Spinal cord (tissue), 10 donors: ENCODE measurements at places on chromosomes 2 and 18.

DNA sequence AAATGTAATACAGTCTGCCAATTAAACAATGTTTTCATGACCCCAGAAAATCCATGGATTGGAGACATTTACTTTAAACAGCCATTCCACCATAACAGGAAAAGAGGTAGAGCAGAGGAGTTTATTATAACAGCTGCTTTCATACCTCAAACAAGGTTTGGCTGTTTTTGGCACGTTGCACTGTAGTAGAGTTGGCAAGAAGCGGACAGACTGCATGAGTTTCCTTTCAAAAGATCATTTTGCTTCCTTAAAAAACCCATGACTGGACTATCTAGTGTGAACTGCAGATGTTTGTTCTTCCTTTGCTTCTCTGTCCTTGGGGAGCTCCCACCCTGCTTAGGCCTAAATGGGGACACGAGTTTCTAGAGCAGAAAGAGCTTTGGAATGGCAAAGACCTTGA, 108.5 kb upstream of the THOC1 start:
- DNase-seq: no peak

GRCh38 chr2:149645391-149645790, 57.8 kb upstream of the MMADHC start:
- no peak for DNase-seq

DNA sequence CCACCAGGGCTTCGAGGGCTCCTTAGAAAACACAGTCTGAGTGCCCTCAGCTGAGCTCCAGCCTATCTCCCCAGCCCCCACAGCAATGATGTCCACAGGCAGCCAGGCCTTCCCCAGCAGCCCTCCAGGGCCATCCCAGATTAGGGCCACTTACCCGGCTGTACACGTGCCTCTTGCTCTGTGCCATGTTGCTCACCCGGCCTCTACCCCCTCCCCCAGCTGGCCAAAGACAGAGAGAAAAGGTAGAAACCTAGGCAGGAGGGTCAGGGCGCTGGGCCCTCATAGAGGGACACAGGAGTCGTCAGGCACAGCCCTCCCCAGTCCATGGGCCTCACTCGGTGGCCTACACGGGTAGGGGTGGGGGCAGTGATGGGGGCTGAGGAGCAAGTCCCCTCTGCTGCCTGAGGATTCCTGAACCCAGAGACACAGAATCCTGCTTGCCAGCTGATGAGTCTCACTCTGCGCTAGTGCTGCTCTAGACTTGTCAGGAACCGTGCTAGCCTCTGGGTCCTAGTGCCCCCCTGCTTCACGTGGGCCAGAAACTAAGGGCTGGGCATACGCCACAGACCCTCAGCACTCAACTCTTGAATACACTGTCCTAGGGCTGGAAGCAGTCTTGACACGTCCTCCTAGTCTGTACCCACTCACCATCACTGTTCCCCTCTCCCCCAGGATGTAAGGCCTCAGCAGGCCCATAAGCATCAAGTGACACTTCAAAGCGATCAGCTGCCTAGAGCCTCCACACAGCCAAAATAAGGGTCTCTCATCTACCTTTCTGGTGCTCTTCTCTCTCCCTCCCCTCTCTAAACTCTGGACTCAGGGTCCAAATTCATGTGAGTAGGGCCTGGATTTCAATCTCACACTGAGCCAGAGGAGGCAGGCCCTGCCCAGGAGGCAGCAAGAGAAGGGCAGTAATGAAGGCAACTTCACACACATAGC, at the start of gene DCTN1:
Gene DCTN1 (minus strand): TSS at position 461 of the 939 bp plus-strand sequence. CDS start 274 bp downstream, at position 187.
- DNase-seq: peak; percentile 88

GRCh38 chr2:102796337-102796736, 34.5 kb downstream of the TMEM182 start:
- peak; percentile 31 for DNase-seq

- no peak for DNase-seq
Observed at GRCh38 chr2:76679025-76679396, 843.2 kb downstream of the LRRTM4 start.

GRCh38 chr2:116585669-116586327, 1228.7 kb upstream of the DDX18 start:
- peak; percentile 24 for DNase-seq

DNA sequence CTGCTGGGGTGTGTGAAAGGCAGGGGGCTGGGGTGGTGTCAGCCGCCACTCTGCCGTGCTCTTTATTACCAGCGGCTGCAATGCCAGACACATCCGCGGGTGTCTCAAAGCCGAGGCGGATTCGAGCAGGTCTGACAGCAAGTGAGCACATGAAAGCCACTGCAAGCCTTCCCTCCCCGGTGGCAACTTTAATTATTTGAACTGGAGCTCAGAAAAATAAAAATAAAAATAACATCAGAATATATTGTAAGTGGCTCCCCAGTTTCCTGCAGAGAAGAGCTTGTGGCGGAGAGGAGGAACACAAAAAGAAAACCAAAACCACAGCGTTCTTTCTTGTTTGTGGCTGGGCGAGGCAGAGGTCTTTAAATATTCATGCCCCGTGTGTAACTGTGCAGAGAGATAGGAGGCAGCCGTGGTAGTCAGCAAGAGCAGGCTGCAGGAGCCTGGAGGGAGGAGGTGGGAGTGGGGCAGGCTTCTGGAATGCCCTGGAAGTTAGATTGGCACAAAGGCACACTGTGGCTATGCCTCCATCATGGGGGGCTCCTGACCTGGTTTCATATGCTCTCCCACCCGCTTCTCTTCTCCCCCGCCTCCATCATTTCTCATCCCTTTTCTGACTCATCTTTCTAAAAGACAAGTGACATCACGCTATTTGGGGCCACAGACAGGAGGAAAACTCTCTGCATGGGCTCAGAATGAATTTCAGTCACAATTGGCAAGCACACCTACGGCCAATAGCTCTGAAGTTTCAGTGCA, 199.8 kb downstream of the CLIP4 start:
- peak; percentile 83 for DNase-seq

GRCh38 chr2:12417786-12418185, 298.9 kb upstream of the TRIB2 start:
- DNase-seq: no peak

GRCh38 chr2:237125967-237126366, 40.3 kb downstream of the COPS8 start:
- no peak for DNase-seq

DNA sequence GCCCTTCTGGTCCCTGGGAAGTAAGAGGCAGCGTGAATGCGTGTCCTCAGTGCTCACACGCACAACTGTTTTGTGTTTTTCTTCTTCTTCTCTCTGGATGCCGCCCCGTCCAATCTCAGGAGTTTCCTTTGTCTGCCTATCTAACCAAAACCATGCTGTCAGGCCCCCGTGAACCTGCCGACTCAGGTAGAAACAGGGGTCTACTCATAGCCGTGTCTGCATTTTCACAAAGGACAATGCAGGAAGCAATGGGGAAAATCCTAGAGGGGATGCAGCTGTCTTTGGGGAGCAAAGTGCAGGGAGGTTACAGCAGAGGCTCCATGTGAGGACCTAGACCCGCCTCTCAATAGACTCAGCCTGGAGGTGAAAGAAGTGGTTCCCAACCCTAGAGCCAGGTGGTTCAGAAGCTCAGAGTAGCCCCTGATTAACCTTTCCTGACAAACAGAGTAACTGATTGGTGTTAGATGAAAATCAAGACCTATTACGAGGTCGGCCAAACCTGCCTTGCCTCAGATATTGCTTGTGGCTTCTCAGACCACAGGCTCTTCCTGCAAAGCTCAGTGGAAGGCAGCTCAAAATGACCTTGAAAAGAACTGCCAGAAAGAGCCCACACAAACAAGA, 49.3 kb downstream of the CD226 start:
- DNase-seq: no peak

- no peak for DNase-seq
Observed at GRCh38 chr2:20647738-20648137, 3.2 kb downstream of the HS1BP3 start.

- DNase-seq: no peak
Observed at GRCh38 chr2:208489687-208490086, 83.1 kb downstream of the PTH2R start.

DNA sequence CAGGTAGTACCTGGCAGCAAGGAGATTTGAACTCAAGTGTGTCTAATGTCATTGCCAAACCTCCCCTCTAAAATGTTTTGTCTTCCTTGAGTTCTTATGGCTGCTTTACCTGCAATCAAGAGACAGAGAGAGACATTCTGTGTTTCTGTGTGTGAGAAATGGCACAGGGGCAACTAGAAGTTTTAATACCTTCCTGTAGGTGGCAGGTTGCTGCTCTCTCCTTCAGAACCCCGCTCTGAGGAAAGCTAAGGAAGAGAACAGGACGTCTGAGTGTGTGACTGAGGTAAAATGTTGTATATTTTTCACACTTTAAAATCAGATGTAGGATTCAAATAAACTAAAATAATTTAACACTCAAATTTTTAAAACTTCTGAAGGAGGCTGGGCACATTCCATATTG, 19.2 kb downstream of the DTNA start:
- no peak for DNase-seq

DNA sequence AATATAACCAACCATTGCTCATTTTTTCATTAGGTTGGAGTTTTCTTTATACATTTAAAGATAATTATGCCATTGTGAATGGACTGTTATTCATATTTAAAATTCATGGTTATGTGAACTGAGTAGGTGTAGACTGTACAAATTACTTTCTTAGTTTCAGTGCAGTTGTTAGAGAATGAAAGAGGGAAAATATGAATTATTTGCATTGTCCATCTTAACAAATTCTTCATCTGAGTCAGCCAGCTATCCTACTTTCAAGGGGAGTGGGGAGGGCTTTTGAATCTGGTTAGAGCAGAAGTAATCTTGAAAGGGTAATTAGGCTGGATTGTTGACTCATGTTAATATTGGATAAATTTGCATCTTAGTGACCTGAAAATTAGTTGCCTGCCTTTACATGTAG, 212.0 kb downstream of the MCFD2 start:
- DNase-seq: no peak

- DNase-seq: no peak
Observed at GRCh38 chr2:4354678-4355077, 651.3 kb downstream of the DCDC2C start.

DNA sequence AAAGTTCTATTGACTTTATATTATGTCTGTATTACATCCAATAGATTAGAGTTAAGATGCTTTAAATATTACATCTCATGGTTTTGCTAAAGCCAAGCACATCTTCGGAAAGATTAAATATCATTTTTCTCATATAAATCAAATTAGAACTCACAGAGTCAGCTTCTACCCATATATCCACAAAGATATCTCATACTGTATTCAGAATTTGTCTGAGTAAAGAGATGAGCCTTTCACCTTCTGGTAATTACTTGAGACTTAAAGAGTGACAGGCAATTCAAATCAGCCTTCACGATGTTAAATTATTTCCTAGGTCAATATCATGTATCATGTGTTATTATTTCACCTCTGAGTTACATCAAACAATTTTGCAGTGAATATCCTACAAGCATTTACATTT, 13.0 kb downstream of the CCDC178 start:
- no peak for DNase-seq

- no peak for DNase-seq
Observed at GRCh38 chr2:11820650-11821049, 74.2 kb downstream of the LPIN1 start.

DNA sequence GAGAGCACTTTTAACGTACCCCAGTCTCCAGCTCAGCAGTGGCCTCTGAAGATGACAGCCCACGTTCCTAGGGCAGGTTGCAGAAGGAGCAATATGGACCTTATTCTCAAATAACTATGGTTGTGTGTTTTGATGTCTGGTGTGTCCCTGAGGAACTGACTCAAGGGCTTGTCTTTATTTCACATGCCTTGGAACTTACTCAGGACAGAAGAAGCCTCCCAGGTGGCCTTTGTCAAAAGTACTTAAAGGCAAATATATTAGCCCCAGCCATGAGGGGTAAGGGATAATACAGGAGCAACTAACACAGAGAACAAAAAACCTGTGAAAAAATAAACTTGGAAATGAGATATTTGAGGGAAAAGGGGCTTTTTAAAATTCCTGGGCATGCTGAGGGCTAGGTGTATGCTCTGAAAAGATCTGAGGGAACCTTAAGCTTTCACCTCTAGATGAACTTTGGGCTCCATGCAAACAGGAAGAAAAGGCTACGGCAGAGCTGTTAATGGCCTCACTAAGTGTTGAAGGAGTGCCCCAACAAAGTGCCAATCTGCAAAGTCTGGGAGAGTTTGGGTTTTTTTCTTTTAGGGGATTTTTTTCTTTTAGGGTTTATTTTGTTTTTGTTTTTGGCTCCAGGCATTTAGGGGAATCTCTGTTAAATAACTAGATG, 40.3 kb downstream of the SRBD1 start:
- no peak for DNase-seq

DNA sequence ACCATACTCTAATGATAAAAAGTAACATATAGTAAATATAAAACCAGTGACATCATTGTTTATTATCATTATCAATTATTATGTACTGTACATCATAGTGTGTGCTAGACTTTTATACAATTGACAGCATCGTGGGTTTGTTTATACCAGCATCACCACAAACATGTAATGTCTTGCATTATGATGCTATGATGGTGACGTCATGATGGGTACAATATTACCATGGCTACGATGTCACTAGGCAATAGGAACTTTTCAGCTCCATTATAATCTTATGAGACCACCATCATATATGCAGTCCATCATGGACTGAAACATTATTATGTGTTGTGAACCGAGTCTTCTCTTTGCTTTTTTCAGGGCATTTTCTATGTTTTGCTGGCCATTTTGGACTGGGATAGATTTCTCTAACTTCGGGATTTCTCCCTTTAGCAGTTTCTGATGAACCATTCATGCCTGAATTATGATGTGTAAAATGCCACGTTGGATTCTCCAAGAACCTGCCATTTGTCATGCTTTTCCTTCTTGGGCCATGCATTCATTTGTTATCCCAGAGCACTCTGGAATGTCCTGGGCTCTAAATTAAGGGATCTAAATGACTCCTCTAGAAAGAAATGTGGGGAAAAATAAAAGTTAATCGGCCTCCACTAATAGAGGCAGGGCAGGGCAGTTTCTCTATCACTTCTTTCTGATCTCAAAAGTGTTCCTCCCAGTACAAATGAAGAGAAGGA, 325.6 kb upstream of the TNP1 start:
- DNase-seq: no peak

GRCh38 chr2:48315896-48316194, 214.1 kb upstream of the STON1 start:
- no peak for DNase-seq

DNA sequence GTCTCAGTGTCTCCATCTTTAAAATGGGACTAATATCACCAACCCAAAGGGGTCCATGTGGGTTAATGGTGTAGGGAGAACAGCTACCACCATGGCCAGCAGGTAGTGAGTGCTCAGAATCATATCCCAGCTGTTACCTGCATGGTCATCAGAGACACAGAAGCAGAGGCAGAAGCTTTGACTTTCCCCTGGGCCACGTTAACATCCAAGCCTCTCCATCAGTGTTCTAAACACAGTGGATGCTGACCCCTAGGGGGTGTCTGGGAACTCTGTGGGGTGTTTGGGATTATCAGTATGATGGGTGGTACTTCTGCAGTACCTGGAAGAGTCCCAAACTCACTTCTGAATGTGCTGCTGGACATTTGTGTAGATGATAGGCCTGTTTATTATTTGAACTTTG, 93.6 kb downstream of the GYPC start:
- DNase-seq: no peak

GRCh38 chr2:132941296-132942020, 271.5 kb upstream of the LYPD1 start:
- no peak for DNase-seq
